ENCODE measurements at places on chromosomes 7 and 10. TPM values are rescaled to one million over a fixed set of nuclear protein-coding genes. Genes with fewer than 3 reads are reported as not detected.

- DNase-seq: no peak
Measured at GRCh38 chr10:22690158-22690557, 24.2 kb downstream of the PIP4K2A start.

GRCh38 chr10:132397671-132398565, 918 bp downstream of the PWWP2B start:
- DNase-seq: no peak

DNA sequence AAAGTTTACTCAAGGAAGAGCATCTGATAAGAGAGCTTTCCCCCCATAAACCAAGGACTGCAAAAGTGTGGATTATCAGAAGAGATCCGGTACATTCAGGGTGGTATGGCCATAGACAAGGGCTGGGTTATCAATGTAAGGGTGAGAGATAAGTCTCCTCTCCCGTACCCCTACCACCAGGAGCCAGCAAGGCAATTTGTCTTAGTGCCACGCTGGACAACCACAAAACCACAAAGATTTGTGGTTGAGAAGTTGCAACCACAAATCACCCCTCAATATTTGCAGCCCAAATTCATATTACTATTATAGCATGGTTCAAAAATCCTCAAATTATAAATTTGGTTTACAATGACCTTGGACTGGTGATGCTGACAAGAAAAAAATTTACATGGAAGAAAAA, 2.3 kb upstream of the ZSCAN25 start:
- no peak for DNase-seq

DNA sequence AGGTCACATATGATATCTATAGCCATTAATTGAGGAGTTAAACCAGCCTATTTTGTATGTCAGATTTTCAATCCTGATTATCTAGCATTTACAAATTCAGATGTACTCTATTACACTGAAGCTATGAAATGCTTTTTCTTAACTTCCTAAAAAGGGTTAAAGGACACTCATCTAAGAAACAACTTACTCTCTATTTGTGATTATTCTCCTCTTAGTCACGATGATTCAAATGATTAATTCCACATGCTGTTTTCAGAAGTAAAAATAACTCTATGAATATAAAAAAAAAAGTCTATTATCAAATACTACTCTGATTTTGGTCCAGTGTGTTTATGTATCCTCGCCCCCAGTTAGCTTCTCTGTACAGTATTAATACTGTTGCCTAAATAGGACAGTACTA, 1199.9 kb downstream of the GATA3 start:
- DNase-seq: no peak

The SPDYE1 gene
- total RNA-seq: not detected

The KIFBP gene
- 32.0 TPM for total RNA-seq

Data from H4 (cell line).